Nucleus accumbens (tissue), 56 donors: ENCODE measurements at places on chromosomes 12 and 14.

- no peak for DNase-seq
Measured at GRCh38 chr14:60981633-60982455, 799 bp downstream of the SLC38A6 start.

DNA sequence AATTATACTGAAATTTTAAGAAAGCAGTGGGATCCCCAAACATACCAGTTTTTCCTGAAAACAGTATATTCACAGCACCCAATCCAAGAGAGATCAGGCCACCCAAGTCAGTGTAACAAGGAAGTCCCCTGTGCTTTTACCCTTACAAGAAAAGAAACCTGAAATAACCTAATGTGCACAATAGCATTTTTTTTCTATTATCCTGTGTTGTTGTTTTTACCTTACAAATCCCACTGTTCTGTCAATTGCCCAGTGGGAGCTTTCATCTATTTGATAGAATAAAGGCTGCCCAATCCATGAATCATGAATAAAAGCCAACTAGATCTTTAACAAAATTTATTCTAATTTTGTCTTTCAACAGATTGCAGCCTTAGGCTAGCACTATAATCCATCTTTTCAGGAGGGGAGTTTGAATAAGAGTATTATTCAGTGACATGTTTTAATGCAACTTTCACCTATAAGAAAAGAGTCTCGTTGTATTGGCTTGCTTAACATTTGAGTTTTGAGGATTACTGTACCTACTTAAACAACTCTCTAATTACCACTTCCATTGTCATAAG lies 457.4 kb downstream of the TRHDE start:
- no peak for DNase-seq

DNA sequence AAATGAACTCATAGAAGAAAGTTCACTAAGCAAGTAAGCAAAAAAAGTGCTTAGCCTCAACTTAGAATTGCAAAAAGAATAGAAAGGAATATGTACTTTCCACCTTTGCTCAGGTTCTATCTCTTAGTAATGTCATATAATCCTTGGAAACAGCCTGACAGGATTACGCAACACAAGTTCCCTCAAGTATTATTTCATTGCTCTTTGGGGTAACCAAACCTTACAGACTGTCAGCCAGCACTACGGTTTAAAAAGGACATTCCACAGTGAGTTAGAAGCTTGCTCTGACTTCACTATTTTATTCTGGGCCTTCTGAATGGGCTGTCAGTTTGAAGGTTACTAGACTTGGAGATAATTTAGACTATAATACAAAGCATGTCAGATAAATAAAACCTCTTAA lies 264.0 kb downstream of the ATXN7L3B start:
- DNase-seq, result no peak

DNA sequence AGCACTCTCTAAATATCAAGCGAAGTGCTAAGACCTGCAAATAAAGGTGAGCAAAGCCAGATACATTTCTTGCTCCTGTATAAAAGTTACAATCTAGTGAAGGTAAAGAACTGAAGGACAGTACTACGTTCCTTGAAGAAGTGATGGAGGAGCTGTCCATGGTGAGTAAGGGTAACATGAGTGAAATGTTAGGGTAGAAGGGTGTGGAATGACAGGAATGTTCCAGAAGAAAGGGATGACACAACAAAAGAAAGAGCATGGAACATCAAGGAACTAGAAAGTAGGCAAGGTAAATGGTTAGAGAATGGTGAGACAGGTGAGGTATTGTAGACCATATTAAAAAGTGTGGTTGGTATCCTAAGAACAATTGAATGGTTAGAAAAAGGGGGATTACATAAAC lies 272.4 kb downstream of the ACSS3 start:
- DNase-seq, result no peak

DNA sequence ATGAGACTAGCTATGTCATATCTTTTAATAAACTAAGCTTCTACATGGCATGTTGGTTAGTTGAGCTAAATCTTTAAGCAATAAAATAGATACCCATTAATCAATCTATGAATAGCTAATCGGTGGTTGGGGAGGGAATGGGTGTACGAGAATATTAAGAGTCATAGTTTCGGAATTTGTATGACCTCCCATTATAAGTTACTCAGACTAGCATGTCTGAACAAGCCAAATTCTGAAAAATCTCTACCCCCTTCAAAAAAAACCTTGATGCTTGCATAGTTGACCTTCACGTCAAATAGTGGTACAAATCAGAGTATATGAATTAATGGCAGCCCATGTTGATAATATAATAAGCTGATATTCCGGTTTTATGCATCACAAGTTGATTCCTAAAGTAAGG lies 60.0 kb downstream of the PLEKHG7 start:
- DNase-seq, result no peak

DNA sequence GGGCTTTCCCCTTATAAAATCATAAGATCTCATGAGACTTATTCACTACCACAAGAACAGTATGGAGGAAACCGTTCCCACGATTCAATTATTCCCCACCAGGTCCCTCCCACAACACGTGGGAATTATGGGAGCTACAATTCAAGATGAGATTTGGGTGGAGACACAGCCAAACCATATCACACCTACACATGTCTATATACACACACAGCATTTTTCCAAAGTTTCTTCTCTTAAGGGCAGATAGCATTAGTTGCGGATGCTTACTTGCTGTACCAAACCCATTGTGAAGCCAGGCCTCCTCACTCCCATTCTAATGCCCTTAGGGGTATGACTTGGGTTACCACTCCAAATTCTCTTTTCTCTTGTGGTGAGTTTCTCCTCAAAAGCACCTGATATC lies 104.1 kb upstream of the RAP1B start:
- no peak for DNase-seq

DNA sequence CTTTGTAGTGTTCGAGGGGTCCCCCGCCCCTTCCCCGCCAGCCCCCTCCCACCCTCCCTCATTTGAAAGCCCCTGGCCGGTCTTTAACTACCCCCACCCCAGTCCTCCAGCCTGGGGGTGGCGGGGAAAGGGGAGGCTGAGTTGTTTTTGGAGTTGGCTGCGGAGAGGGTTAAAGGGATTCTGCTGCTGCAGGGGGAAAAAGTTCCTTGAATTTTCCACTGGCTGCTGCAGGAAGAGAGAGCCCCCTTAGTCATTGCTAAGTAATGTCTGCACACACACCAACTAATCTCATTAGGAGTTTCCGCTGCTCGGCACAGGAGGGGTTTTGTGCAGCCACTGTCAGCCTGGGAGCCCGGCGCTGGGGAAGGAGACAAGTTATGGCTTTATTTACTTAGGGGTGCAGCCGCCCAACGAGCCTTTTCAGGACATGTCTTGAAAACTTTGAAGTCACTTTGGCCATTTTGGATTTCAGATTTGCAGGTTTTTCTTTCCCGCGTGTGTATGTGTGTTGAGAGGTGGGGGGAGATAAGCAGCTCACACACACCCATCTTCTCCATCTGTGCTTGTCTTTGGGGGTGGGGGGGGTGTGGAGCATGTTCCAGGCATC lies 1.8 kb downstream of the ELK3 start:
- no peak for DNase-seq

DNA sequence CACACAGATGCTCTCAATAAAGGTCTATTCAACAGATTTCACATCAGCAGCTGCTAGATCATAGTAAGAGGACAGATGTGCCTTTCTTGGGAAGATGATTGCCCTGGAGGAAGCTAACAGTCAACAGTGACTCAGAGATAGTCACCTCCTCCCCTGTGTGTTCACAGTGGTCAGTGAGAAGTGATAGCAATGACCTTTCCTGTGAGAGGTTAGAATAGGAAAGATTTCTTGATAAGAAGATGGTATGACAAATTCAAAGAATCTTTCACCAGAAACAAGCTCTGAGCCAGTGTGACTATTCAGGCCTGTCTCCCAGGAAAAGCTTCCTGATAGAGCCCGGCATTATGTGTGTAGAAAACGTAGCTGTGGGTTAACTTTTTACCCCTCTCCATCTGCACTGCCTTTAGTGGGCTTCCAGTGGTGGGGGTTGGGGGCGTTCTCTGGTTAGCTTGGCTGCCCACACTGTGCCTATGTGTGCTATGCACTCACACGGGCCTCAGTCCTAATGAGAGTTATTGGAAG lies 66.4 kb upstream of the ARHGAP5 start:
- DNase-seq, result no peak

DNA sequence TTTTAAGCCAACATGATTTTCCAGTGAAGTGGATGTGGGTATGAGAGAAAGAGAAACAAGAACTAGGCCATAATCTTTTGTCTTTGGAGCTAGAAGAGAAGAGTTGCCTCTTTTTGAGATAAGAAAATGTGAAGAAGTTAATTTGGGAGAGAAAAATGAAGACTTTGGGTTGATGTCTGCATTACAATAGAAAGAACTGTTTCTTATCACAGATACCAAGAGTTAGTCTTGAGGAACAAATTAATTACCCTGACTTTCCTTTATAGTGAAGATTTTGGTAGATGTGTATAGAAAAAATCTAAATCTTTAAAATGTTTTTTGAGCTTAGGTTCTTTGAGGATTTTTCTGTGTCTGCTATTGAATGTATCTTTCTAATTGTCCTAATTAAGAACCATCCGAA lies 4.2 kb downstream of the A2M start:
- DNase-seq, result no peak

DNA sequence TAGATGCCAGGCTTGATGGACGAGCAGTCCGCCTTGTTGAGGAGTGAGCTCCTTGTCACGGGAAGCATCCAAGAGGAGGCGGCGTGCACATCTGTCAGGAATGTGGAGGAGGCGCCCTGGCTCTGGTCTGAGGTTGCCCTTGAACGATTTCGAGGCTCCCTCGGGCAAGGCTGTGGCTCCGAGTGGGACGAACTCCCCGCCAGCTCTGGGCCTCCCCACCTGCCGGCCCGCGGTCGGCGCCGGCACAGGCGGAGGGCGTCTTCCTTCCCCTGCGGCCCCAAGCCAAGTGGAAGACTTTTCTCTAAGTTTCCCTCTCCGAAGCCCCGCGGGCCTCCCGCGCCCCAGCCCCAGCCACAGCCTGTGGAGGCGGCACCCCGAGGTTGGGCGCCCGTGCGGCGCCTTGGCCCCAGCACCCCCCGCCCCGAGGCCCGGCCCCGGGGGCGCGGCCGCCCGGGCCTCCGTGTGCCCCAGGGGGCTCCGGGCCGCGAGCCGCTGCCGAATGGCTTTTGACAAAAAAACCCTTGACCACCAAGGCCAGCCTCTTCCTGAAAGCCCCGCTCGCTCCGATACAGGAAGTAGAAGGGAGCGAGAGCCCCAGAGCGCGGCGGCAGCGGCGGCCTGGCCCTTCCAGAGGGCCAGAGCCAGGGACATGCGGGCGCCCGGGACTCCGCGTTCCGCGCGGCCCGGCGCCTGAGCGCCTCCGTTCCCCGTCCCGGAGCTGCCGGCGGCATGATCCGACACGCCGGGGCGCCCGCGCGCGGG lies at the start of gene RIN3:
RIN3 (plus strand) TSS at position 578 of the 762 bp plus-strand sequence; CDS start at position 730, 152 bp downstream.
- no peak for DNase-seq

DNA sequence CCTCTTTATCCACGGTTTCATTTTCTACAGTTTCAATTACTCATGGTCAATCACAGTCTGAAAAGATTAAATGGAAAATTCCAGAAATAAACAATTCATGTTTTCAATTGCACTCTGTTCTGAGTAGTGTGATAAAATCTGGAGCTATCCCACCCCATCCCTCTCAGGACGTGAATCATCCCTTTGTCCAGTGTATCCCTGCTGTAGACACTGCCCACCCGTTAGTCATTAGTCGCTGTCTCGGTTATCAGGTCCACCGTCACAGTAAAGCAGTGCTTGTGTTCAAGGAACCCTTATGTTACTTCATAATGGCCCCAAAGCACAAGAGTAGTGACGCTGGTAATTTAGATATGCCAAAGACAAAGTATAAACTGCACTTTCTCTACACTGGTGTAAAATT lies 141.0 kb upstream of the LMNTD1 start:
- no peak for DNase-seq

- DNase-seq, result no peak
Measured at GRCh38 chr14:105857220-105857825, 330.9 kb downstream of the TMEM121 start.

- no peak for DNase-seq
Measured at GRCh38 chr14:94282991-94283723, 9.9 kb downstream of the SERPINA10 start.

GRCh38 chr12:107845980-107846659 lies 71.6 kb downstream of the ASCL4 start:
- DNase-seq, result no peak

GRCh38 chr12:13093191-13093847 lies 10.1 kb downstream of the GSG1 start:
- no peak for DNase-seq

GRCh38 chr12:120592121-120593049 lies 11.2 kb upstream of the POP5 start:
- DNase-seq, result no peak

GRCh38 chr12:80714846-80715245 lies 1.9 kb upstream of the MYF5 start:
- no peak for DNase-seq

GRCh38 chr14:100132903-100133510 lies 26.4 kb downstream of the DEGS2 start:
- no peak for DNase-seq

GRCh38 chr12:123243671-123244262 lies 10.5 kb downstream of the MTRFR start:
- no peak for DNase-seq

GRCh38 chr14:76808011-76808410 lies 4.7 kb downstream of the ANGEL1 start:
- DNase-seq, result no peak

DNA sequence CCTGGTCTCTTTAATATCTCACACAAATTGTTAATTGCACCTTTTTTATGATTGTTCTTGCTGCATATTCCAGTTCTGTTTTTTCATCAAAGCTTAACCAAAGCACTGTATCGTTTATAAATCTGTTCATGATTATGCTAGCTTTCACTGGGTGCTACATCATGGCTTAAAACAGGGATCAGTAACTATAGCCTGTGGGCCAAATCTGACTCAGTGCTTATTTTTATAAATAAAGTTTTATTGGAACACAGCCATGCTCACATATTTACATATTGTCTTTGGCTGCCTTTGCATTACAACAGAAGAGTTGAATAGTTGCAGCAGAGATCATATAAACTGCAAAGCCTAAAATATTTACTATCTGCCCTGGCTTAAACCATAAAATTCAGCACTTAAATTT lies 183.4 kb upstream of the NRXN3 start:
- DNase-seq, result no peak

GRCh38 chr12:19645823-19646222 lies 206.5 kb downstream of the AEBP2 start:
- DNase-seq, result no peak

DNA sequence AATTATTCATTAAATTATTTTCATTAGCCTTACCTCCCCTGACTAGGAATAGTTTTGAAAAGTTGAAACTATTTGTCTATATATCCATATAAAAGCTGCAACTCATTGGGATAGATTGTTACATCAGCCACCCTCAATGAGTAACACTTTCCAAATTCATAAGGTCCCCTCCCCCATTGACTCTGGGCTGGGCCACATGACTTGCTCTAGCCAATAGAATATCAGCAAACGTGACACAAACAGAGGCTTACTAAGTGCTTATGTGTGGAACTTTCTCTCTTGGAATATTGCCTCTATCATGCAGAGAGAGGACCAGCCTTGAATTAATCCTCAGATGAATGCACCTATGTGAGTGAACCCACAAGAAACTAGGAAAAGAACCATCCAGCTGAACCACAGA lies 213.7 kb downstream of the CCDC59 start:
- DNase-seq, result no peak

GRCh38 chr14:70045844-70046535 lies 142.8 kb downstream of the SLC8A3 start:
- DNase-seq, result no peak

- peak; percentile 7 for DNase-seq
Measured at GRCh38 chr12:53287741-53288216, 7.6 kb upstream of the PFDN5 start.
